GM23338 (cell line): ENCODE measurements at places on chromosomes 5 and 9.
A peak's percentile ranks its signal among the peaks of the same experiment; 100 is the strongest.

DNA sequence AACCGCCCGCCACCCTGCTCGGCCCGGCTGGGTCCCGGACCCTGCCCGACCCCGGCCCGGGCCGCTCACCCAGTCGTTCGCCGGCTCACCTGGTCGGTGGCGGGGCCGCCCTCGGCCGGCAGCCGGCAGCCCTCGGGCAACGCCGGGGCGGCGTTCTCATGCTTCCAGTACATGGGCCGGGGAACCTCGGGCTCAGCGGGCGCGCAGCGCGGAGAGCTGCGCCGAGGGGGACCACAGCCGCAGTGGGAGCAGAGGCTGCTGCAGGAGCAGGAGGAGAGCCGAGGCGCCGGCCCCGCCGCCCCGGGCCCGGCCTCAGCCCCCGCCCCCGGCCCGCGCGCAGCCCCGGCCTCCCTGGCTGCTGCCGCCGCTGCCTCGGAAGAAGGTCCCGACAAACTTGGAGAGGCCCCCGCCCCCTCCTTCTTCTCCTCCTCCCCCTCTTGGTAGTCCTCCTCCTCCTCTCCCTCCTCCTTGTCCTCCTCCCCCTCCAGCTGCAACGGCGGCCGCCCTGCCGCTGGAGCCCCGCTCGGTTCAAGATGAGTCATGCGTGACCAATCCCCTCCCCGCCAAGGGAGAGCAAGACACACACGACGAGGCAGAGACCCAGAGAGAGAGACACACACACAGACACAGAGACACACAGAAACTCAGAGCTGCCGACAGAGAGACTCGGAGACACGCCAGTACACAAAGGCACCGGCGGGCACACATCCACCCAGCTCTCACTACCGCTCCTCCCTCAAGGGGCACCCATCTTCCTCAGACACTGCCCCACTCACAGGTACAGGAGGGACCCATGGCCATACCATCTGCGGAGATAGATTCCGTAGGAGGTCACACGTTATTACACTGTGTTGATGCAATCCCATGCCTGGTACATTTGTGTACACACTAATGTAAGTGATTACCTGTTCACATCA lies at the start of gene LHX6:
Gene LHX6, minus strand, starts transcription at position 390 of the 917 bp plus-strand sequence. Its CDS starts 217 bp downstream, at position 173.
- H3K36me3 ChIP-seq = no peaks in the 10 kb centered on the region
- H3K4me3 ChIP-seq = peak within 1 kb of the TSS; percentile 62
- H3K27ac ChIP-seq = no peak within 1 kb of the TSS
- peak; percentile 57 for DNase-seq

- no peaks in the 10 kb centered on the region for H3K27me3 ChIP-seq
- no peak overlapping the region for H3K4me3 ChIP-seq
- H3K27ac ChIP-seq = no peak overlapping the region
- DNase-seq = peak; percentile 41
- no peaks in the 10 kb centered on the region for H3K36me3 ChIP-seq
- H3K4me1 ChIP-seq = peaks cover 12% of the 10 kb centered on the region
These were observed 1352.9 kb upstream of the CDH9 start for GRCh38 chr5:28391277-28391676.

DNA sequence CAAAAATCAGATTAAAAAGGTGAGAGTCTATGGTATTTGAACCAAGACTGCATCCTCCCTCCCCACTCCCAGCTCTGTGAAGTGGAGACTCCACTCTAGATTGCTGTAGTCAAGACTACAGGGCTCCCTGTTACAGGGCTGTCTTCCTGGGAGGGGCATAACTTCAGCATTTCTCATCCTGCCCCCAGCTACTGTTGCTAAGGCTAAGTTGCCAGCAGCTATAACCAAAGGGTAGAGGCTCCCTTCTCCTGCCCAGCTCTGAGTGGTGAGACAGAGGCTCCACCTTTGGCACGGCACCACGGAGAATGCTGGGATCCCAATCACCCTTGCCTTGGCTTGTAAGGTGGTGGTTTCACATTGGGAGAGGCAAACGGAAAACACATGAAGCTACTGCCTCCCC lies 39.2 kb upstream of the GCNT4 start:
- H3K27me3 ChIP-seq = no peaks in the 10 kb centered on the region
- no peaks in the 10 kb centered on the region for H3K36me3 ChIP-seq
- no peak overlapping the region for H3K27ac ChIP-seq

DNA sequence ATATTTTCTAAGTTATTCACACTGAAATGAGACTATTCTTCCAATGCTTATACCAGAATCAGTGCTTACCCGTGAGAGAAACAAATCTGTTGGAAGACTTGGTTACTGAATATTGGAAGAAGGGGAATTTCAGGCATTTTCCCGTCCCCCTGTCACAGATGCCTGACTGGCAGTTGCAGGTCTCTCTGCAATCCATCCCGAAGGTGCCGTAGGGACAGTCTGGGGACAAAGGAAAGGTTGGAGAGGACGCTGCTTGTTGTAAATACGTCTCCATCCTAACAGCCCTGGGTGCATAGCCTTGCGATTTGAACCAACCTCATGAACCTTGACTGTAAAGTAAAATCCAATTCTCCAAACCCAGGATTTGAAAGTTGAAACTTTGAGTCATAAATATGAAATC lies 3.5 kb downstream of the ESM1 start:
- DNase-seq = peak; percentile 30
- no peaks in the 10 kb centered on the region for H3K36me3 ChIP-seq
- peaks cover 16% of the 10 kb centered on the region for H3K4me1 ChIP-seq
- no peak overlapping the region for H3K4me3 ChIP-seq

- H3K4me1 ChIP-seq = peaks cover 12% of the 10 kb centered on the region
- H3K4me3 ChIP-seq = peak overlapping the region; percentile 93
- no peaks in the 10 kb centered on the region for H3K36me3 ChIP-seq
- peak; percentile 59 for DNase-seq
These were observed 1.0 kb downstream of the FPGS start for GRCh38 chr9:127803507-127804352.

DNA sequence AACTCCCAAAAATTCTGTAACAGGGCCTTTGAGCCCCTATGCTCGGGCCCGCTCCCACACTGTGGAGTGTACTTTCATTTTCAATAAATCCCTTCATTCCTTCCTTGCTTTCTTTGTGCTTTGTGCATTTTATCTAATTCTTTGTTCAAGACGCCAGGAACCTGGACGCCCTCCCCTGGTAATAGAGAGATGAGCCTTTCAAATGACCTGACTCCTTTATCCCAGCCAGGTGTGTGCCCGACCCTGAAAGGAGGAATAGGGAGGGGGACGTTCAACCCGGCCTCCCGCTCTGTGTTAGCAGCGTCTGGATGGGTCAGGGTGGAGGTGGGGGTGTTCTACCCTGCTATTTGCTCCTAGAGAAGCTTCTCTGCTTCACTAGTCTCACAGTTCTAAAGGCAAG lies 53.9 kb downstream of the FXN start:
- peak overlapping the region; percentile 91 for H3K27ac ChIP-seq
- peak overlapping the region; percentile 31 for H3K4me3 ChIP-seq
- H3K27me3 ChIP-seq = no peaks in the 10 kb centered on the region
- peak; percentile 82 for DNase-seq
- H3K4me1 ChIP-seq = peaks cover 30% of the 10 kb centered on the region

GRCh38 chr5:39464088-39464487 lies 39.3 kb upstream of the DAB2 start:
- H3K27ac ChIP-seq = no peak overlapping the region
- no peaks in the 10 kb centered on the region for H3K36me3 ChIP-seq
- H3K27me3 ChIP-seq = no peaks in the 10 kb centered on the region; the same call in 1 of the 2 replicates

- H3K36me3 ChIP-seq = no peaks in the 10 kb centered on the region
- no peaks in the 10 kb centered on the region for H3K27me3 ChIP-seq
- DNase-seq = no peak
- H3K4me3 ChIP-seq = no peak overlapping the region
These were observed 428.8 kb downstream of the ARHGEF28 start for GRCh38 chr5:74054641-74055421.

DNA sequence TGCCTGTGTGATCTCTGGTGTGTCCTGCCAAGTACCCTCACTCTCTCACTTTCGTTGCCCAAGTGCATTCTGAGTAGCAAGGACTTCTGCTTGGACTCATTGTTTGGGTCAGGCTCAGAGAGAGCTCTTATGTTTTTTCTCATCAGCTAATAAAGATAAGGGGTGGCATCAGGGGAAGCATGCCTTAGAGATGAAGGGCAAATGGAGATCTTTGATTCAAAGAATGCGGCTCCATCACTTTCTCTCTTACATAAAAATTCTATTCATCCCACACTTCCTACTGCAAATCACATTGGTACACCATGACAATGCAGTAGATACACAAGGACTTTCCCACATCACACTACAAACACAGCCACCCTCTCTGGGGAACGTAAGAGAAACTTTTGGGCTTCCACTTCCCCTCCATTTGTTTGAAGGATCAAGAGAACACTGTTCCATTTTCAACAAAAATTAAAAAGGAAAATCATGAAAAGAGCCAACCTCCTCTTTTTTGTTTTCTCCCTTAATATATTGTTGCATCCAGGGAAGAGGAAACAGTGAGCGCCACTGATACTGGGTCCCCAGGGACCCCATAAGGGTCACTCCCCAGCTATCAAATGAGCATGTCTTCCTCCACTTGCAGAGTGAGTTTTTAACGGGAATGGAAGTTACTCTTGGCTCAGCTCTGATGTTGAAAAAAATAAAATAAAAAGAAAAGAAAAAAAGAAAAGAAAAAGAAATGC lies 73.0 kb downstream of the ZNF366 start:
- H3K4me1 ChIP-seq = no peaks in the 10 kb centered on the region
- no peak overlapping the region for H3K4me3 ChIP-seq
- no peak for DNase-seq
- H3K27ac ChIP-seq = no peak overlapping the region
- no peaks in the 10 kb centered on the region for H3K36me3 ChIP-seq
- no peaks in the 10 kb centered on the region for H3K27me3 ChIP-seq

DNA sequence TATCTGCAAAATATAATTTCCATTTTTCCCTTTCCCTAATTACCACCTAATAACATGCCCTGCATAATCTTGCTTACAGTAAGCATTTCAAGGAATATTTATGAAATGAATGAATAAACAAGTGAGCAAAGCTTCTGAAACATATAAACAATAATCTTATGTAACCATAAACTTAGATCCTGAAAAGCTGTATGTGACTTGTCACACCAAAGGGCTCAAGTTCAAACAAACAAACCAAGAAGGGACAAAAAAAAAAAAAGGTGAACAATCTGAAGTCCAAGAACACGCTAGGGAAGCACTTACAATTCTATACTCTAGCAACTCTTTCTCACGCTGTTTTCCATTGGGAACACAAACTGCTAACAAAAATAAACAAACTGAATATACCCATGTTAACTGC lies 36.3 kb downstream of the PLPP1 start:
- H3K27ac ChIP-seq = peak overlapping the region; percentile 36; the same call in 1 of the 2 replicates
- DNase-seq = no peak
- 0 out of 2 replicates have a peak, but pooled peaks cover 4% of the 10 kb centered on the region for H3K36me3 ChIP-seq
- peaks cover 37% of the 10 kb centered on the region for H3K4me1 ChIP-seq
- H3K4me3 ChIP-seq = no peak overlapping the region

DNA sequence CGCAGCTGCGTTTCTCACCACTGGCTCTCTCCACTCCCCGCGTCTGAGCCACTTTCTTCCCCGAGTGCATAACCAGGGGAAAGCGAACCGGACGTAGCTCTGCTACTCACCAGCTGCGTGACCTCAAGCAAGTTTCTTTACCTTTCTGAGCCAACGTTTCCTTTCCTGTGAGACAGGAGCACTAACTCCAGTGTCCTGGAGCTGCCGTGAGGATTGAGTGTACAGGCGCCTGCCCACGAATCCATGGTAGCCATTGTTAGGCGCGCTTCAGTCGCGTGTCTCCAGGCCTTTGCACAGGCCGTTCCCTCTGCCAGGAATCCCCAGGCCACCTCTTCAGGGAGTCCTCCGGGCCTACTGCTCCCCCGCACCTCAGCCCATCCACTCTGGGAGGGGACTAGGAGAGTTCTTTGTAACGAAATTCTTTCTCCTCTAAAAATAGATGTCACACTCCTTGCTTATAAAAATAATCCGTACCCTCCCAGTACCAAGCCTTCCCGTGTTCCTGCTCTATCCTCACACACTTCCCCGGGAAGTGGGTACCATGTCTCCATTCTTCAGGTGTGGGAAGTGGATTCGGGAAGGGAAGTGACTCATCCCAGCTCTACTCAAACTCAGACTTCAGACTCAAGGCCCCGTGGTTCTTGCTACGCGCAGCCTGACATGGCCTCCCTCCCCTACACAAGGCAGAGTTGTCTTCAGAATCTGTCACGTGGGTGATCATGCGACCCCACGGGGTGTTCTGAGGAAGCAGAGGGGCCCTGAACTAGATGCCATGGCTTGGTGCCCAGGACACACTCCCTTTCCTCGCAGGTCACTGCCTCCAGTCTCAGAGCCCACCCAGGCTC lies 16.1 kb upstream of the CRB2 start:
- H3K4me3 ChIP-seq = no peak overlapping the region
- no peaks in the 10 kb centered on the region for H3K36me3 ChIP-seq
- no peak for DNase-seq
- no peaks in the 10 kb centered on the region for H3K27me3 ChIP-seq
- H3K27ac ChIP-seq = no peak overlapping the region

DNA sequence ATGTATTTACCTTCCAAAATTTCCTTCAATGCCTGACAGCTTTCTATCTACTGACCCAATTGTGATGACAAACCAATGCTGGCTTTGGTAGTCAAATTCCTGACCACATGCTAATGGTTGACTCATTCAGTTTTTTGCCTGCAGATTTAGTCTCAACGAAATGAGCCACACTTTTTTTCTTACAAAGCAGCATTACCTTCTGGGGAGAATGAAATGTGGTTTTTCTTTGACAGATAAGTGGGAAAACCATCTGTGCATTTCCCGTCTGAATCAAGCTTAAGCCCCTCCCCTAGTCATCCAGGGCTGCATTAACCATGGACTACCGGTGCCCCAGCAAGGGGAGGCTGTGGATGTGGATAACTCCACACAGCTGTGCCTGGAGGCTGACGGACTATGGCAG lies 99.6 kb upstream of the TAF11L2 start:
- no peak overlapping the region for H3K27ac ChIP-seq
- no peak overlapping the region for H3K4me3 ChIP-seq
- peaks cover 34% of the 10 kb centered on the region for H3K4me1 ChIP-seq
- peaks cover 8% of the 10 kb centered on the region; the same call in 1 of the 2 replicates for H3K27me3 ChIP-seq
- no peaks in the 10 kb centered on the region for H3K36me3 ChIP-seq

GRCh38 chr5:18797222-18797621 lies 1163.0 kb downstream of the TAF11L14 start:
- H3K4me1 ChIP-seq = peaks cover 44% of the 10 kb centered on the region
- peak overlapping the region; percentile 65; the same call in 1 of the 2 replicates for H3K27ac ChIP-seq
- no peak overlapping the region for H3K4me3 ChIP-seq
- peak; percentile 58 for DNase-seq

- no peak overlapping the region for H3K27ac ChIP-seq
- peaks cover 18% of the 10 kb centered on the region for H3K4me1 ChIP-seq
- H3K4me3 ChIP-seq = no peak overlapping the region
- no peaks in the 10 kb centered on the region for H3K36me3 ChIP-seq
- H3K27me3 ChIP-seq = no peaks in the 10 kb centered on the region; the same call in 1 of the 2 replicates
These were observed 380.8 kb downstream of the EBF1 start for GRCh38 chr5:158718738-158719505.

- H3K36me3 ChIP-seq = no peaks in the 10 kb centered on the region
- H3K4me3 ChIP-seq = no peak overlapping the region
- H3K4me1 ChIP-seq = no peaks in the 10 kb centered on the region
- no peak overlapping the region for H3K27ac ChIP-seq
- no peak for DNase-seq
These were observed 29.3 kb downstream of the ERAP1 start for GRCh38 chr5:96778409-96778808.
